Stimulated activated CD4-positive, alpha-beta T cell treated with anti-CD3 and anti-CD28 coated beads, Interleukin-2, amount 100 ng/mL, for 48 hours (primary cell): ENCODE measurements at places on chromosomes 3 and 15.
A peak's percentile ranks its signal among the peaks of the same experiment; 100 is the strongest.

DNA sequence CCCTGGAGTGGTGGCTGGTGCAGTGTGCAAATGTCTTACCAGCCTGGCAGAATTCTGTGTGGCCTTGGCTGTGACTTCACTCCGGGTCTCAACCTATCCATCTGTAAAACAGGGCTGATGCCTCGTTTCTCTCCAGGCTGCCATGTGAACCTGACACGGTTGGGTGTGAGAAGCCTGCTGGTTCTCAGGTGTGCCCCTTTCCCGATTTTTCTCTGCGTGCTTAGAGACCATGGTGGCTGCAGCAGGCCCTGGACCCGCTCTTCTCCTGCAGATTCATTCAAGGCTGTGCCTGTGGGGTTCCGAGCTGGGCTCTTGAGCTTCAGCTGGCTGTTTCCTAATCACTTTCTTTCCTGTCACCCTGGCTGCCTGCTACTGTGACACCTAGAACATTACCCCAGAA lies 38.9 kb downstream of the EEFSEC start:
- DNase-seq = no peak

DNA sequence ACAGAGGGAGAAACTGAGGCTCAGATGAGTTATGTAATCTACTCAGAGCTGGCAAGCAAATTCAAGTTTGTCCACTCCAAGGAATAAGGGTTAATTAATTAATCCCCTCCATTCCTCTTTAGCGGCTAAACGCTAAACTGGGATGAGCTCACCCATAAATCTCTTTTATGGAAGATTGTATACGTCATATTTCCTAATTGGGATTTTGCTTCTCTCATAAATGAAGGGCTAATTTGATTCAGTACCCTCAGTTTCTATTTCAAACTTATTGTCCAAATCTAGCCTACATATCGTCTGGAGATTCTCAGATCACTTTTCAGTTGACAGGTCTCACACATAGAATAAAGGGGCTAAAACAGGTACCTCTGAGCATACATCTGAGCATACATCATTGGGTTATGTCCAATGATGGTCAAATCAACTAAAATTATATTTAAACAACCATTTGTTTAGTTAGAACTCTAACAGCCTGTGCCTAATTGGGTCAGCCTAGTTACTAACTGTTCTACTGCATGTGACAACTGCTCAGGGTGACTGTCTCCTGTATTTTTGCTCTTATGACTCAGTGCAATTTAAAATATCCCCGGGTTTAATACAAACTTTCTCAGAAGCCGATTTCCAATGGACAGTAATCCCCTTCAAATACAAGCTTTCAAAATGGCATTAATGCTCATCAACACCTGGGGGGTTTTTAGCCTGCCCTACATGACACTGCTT lies 57.6 kb upstream of the PLXND1 start:
- DNase-seq = no peak

- DNase-seq = peak; percentile 0
Measured at GRCh38 chr3:22960105-22960984, 242.8 kb upstream of the UBE2E2 start.

DNA sequence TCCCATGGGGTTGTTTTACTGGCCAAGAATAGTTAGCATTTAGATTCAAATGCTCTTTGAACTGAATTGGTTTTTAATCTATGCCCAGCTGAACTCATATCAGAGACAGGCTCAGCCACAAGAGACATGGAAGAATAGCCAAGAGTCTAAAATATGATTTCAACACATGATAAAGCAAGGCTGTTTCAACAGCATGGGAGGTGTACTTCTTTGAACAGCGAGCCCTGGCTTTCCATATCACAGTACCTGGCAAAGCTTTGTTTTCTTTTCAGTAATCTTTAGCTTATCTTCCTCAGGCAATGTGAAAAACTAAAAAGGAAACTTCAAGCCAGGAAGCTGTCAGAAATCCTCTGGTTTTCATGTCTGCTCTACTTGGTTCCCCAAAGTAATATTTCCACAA lies 413.6 kb upstream of the ADAMTS9 start:
- DNase-seq = no peak

- DNase-seq = no peak
Measured at GRCh38 chr15:51796847-51797401, 32.5 kb upstream of the TMOD3 start.

DNA sequence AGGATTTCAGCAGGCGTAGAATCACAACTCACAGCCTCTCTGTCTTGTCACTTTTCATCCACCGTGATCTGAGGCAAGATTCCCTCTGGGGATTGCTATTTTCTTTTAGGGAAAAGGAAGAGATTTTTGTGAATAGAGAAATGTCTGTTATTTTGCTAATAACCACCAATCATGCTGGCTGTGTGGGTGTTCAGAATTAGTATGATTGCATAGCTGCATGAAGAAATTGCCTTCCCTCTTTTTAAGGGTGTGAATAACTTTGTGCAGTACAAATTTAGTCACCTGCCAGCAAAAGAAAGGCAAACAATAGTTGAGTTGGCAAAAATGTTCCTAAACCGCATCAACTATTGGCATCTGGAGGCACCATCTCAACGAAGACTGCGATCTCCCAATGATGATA lies 60.8 kb downstream of the KAT2B start:
- no peak for DNase-seq

DNA sequence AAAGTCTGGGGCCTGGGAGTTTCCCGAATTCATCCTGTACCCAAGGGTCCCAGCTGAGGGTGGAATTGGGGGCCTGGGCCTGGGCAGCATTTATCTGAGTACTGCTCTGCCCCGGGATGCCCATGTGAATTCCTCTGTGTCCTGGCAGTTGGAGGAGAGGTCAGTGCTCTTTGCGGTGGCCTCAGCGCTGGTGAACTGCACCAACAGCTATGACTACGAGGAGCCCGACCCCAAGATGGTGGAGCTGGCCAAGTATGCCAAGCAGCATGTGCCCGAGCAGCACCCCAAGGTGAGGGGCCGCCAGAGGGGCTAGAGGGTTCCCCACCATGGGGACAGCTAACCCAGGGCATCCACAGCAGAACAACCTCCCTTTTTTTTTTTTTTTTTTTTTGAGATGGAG lies 6.2 kb upstream of the RCCD1 start:
- DNase-seq = no peak

DNA sequence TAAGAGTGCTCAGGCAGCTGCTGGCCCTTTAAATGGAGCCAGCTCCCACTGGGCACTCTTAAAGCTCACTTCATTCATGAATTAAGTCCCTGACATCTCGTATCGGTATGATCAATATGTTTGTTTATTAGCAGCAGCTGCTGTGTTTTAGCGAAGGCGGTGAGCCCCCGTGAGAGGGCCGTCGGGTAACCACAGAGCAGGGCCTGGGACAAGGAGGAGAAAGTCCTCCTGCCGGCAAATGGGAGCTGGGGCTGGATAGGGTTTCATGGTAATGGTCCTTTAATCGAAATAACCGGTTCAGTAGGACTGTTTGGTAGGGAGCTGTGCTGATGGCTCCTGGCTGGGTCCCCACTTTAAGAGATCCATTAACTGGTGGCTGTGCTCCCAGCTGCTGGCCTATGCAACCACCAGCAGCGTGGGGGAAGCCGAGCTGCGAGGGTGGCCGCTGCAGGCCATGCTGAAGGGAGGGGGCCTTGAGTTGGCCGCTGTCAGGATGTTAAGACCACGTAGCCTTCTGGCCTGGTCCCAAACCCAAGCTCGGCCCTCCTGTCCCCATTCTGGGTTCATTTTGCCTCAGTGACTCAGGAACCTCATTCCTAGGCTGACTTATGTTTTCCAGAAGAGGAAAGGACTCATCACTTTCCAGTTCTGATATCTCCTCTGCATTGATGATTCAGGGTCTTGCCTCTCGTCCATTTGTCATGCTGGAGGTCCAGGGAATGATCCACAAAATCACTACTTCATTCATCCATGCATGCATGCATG lies 67.6 kb upstream of the NTRK3 start:
- DNase-seq = no peak

DNA sequence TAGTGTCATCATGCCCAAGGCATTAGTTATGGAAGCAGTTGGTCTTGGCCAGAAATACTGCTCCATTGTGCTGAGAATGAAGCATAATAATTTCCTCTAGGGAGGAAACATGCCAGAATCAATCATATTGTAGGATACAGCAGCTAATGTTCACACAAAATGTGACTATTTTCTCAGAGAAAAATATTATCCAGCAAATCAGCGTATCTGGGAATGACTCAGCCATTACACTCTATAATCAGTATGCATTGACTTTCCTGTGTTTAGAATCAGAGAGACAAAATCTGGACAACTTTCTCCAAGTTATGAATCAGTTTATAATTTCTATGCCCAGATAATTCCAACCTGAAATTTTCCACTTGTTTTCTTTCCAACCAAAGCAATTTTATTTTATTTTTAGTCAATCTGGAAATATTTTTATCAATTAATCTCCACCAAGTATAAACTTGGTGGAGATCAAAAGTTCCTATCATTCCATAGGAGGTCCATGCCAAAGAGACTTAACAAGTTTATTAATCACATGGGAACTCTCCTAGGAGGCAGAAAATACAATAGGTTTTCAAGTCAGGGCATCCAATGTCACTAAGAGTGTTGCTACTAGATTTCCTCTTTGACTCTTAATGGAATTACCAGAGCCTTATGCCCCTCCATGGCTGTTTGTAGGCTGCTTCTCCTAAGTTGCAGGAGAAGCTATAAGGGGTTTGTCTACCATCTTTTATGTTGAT lies 36.4 kb downstream of the SUCNR1 start:
- DNase-seq = no peak

DNA sequence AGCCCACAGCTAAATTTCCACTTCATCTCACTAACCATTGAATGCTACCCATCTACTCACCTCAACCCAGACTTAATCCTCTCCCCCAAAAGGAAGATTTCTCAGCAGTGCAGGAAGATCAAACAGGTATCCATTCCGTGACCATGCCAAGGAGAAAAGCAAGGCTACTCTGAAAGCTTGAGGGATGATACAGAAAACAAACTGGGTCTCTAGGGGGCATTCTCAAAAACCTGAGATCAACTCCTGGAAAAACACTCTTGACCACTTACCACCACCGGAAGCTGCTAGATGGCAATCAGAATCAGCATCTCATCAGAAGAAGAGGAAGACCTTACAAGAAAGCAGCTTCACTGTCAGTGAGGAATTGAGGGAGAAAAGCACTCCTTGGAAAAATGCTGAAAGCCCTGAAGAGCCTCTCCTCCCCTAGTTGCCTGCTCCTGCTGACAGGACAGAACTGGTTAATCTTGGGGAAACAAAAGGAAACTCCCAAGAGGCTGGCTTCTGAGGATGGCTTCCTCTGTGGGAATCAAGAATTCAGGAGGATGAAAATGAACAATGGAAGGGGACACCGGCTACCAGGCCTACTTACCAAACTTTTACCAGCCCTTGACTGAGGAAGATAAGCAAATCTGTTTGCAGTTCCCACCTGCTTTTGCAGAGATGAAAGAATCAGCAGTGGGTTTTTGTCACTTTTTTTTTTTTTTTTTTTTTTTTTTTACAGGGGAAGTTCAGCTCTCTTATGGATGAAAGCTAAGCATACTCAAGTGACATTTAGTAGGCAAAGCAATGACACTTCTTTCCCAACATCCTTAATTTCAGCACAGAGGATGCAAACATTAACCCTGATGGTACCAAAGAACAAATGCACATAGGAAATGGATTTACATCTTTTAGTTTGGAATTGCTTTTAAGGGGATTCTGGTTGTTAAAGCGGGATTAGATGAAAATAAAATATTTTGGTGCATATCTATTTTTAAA lies at the start of gene ATP8B4:
Gene ATP8B4, minus strand, starts transcription at position 171 of the 978 bp plus-strand sequence. CDS start 12,267 bp downstream, outside the sequence.
- no peak for DNase-seq

DNA sequence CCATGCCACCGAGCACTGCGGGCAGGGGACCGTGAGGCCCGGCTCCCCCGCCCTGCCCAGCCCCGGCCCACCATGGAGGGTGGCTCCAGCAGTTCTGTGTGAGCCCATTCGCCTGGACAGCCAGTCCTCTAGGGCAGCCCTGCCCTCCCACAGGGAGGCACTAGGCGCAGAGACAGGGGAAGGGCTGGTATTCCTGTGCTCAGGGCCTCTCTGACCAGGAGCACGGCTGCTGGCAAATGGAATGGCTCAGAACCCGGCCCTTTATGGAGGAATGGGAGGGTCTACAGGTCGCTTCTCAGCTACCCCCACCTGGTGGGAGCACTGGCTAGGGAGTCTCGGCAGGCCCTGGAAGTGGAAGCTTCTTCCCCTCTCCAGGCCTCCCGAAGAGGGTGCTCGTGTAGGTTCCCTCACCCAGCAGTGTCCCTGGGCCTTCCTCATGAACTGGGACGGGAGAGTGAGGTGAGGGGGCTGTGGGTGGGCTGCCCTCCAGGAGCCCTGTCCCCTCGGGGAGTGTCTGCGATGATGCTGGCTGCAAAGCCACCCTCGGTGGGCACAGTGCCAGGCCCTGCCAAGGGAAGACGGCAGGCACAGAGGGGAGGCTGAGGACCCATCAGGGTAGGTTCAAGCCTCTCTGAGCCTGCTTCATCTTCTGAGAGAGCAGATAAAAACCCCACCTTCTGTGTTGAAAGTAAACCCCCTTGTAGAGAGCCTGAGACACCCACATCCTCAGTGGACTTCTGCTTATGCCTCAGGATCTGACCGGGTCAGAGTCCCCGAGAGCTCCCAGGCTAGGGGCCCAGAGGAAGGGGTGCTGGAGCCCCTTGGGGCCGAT lies 1.5 kb downstream of the MELTF start:
- DNase-seq = no peak

GRCh38 chr3:59027607-59028006 lies 22.2 kb downstream of the CFAP20DC start:
- no peak for DNase-seq

DNA sequence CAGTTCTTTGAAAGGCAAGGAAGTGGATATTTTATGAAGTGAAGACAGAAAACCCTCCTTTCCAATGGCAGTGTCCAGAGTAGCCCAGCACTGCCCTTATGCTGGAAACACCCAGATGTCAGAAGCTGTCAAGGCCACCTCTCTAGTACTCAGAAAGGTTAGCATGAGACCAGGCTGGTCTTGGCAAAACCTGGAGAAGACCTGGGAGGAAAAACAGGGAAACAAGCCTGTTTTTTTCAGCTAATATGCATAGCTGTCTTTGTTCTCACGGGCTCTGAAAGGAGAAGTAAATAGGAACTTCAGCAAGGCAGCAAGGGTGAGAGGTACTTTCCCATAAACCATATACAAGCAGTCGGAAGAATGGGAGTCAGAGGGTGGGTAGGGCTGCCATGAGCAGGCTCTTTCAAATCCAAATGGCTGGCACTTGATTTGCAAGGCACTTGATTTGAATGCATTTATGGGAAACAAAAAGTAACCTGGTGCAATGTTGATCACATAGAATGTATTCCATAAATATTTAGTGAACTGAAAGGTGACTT lies 55.8 kb downstream of the HEG1 start:
- DNase-seq = no peak

DNA sequence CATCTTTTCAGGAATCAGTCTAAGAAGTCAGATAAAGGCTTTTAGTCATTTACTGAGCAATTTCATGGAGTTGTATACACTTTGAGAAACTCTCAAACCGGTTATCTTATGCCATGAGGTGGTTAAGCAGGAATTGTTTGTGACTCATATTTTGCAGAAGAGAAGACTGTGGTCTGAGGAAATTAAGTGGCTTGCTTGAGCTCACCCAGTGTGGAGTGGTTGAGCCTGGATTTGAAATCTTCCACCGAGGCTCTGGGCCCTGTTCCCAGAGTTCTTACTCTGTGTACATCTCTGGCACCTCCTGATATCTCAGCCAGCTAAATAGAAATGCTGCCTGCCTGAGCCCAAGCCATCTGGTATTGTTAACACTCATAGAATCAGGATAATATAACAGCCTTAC lies 37.8 kb upstream of the BCL6 start:
- no peak for DNase-seq

GRCh38 chr3:119635719-119636118 lies 24.7 kb downstream of the POPDC2 start:
- DNase-seq = no peak
